ENCODE measurements at places on chromosomes 2 and 18.

GRCh38 chr2:144431392-144431783 is 88.5 kb downstream of the ZEB2 start:
- DNase-seq: no peak

GRCh38 chr2:212906620-212907019 is 244.8 kb downstream of the IKZF2 start:
- no peak for DNase-seq

GRCh38 chr2:5453220-5454050 is 238.7 kb upstream of the SOX11 start:
- DNase-seq: no peak

GRCh38 chr18:58800582-58800981 is 64.1 kb upstream of the ZNF532 start:
- DNase-seq: no peak

DNA sequence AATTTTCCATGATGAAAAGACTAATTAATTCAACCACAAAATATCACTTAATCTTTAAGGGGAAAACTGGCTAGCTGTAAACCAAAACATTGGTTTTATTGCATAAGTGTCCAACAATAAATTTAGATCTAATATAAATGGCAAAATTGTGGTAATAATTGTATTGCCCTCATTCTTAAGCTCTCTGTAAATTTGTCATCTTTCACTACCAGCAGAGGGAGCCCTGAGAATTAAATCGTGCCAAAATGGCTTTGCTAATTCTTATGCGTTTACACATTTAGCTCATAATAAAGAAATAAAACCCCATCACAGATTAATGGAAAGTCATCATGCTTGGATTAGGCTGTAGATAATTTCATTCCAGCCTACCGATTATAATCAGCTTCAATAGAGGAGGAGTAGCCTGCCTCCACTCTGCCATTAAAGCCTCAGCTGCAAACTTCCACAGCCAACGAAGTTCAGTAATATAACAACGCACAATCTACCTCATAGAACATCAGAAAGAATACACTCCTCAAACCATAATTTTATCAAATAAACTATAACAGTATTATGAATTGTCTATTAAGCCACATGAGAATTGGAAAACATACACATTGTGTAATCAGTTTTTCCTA is 70.0 kb upstream of the ATP5MC3 start:
- peak; percentile 62 for DNase-seq

GRCh38 chr2:170567429-170567828 is 147.7 kb upstream of the SP5 start:
- DNase-seq: no peak

DNA sequence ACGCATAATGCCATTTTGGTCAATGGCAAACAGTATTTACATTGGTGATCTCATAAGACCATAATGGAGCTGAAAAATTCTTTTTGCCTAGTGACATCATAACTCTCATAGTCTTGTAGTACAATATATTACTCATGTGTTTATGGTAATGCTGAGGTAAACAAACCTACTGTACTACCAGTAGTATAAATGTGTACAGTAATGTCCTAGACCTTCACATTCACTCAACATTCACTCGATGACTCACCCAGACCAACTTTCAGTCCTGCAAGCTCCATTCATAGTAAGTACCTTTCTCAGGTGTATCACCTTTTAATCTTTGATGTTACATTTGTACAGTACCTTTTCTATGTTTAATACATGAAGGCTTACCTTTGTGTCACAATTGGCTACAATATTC is 558.2 kb upstream of the PIK3C3 start:
- DNase-seq: peak; percentile 61
